Activated naive CD4-positive, alpha-beta T cell treated with anti-CD3 and anti-CD28 coated beads, Interleukin-2, amount 50 U/mL, for 72 hours (primary cell): ENCODE measurements at places on chromosomes 2 and 18. TPM values are rescaled to one million over a fixed set of nuclear protein-coding genes. Genes with fewer than 3 reads are reported as not detected.

ABHD1 gene
- 0.56 TPM for total RNA-seq

ARHGAP28 gene
- total RNA-seq: not detected

RPE gene
- 61.6 TPM for total RNA-seq

LINC00305 gene
- not detected for total RNA-seq

SGPP2 gene
- 10.0 TPM for total RNA-seq

FEV gene
- total RNA-seq: not detected
